GM03348 (cell line): ENCODE measurements at places on chromosomes 4 and X.

DNA sequence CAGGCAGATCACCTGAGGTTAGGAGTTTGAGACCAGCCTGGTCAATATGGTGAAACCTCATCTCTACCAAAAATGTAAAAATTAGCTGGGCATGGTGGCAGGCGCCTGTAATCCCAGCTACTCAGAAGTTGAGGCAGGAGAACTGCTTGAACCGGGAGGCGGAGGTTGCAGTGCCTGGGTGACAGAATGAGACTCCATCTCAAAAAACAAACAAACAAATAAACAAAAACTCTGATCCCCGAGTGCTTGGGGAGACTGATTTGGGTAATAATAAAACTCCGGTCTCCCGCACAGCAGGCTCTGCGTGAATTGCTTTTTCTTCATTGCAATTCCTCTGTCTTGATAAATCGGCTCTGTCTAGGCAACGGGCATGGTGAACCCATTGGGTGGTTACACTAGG lies 73.4 kb downstream of the HPRT1 start:
- no peak for DNase-seq

- no peak for DNase-seq
Measured at GRCh38 chr4:26916195-26916594, 55.6 kb downstream of the STIM2 start.

- DNase-seq, result no peak
Measured at GRCh38 chr4:5232549-5232948, 181.3 kb downstream of the STK32B start.

DNA sequence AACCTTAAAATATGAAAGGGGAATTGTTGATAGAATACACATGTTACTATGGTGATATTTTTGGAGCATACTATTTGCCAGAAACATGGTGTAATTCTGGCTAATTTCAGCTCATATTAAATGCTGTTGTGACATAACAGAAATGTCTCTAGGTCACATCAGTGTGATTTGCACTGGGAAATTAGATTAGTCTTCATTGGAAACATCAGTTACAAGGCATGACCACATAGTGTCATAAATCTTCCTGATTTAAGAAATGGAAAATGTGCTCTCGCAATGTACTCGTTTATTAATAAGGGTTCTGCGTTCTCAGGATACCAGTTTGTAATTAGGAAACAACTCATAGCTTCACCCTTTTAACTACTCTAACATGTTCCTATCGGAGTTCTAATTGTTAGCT lies 72.9 kb upstream of the GYPA start:
- DNase-seq, result no peak

- DNase-seq, result peak; percentile 8
Measured at GRCh38 chr4:142265536-142265935, 580.6 kb downstream of the INPP4B start.

DNA sequence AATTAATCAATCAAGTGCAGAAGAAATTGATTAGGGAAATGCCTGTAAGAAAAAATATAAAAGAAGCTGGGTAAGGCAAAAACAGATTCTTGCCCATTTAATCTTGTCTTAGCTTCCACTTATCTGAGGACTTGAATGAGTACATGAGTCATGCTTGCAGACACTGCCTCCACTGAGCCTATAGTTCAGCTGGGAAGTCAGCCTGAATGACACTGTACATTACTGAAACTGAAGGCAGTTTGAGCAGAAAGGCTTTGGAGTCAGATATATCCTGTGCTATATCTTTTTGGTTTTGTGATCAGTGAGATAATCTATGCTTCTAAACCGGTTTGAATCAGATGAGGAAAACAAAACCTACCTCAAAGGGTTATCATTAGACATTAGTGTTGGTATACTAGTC lies 61.3 kb downstream of the NUDT11 start:
- DNase-seq, result no peak

- no peak for DNase-seq
Measured at GRCh38 chr4:80781431-80781830, 249.1 kb upstream of the BMP3 start.

DNA sequence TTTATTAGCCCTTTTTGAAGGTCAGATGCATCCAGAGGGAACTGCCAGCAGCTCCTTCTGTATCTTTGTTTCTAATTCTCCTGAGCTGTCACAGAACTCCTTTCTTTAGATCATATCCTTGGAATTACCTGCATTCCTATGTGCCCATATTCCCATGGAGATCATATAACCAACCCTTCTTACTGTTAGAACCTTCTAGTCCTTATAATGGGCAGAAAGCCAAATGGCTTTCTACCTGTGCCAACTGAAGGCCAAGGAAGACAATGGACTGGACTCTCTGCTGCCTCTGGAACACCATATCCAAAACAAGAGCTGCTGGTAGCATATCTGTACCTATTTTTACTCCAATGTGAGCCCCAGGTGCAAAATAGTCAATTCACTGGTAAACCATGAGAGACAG lies 60.7 kb downstream of the TBC1D9 start:
- no peak for DNase-seq

DNA sequence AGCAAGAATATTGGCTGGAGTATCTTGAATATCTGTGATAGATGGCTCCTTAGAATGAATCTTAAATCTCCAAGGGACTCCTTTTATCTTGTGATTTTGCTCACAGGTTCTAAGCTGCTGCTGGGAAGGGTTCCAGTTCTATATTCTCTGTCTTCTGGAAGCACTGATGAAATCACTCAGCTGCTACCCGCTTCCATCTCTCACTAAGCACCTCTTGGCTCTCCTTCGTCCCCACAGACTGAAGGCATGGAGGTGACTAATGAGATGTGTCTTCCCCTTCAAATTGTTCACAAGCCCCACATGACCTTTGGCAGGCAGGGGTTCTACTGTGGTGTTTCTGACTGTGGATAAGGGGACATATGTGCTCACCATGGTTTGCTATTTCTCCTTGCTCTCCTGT lies 75.9 kb downstream of the C4orf51 start:
- no peak for DNase-seq

- no peak for DNase-seq
Measured at GRCh38 chr4:751676-752075, 46.0 kb downstream of the PCGF3 start.

DNA sequence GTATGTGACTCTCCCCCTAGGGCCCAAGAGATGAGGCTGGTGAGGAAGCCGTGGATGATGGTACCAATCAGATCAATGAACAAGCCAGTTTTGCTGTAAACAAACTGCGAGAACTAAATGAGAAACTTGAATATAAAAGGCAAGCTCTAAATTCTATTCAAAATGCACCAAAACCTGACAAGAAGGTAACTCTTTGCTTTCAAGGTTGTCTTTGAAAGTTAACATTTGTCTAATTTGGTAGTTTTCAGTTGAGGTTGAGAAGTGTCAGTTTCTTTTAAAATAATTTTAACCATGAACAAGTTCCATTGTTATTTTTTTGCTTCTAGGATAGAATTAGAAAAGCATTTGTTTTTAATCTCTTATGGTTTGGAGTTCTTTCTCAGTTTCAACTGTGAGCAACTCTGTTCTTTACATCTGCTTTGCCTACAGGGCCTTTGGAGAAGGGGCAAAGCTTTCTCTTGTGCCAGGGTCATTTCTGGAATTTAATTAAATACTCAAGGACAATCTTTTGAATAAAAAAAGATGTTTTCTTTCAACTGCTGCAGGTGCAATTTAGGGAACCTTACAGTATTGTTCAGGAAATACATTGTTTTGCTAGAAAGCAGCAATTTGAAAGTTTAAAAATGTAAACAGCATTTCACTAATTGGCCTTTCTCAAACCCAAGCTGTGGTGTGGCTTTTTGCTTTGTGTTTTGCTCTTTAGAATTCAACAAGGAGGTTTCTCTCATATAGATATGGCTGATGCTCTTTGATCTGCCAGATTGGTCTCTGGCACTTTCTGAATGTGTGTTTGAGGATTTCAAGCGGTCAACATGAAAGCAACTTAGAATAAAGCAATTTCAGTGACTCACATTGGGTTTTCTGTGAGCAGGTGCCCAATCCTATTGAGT lies 62.9 kb downstream of the LRP2BP start:
- DNase-seq, result no peak

DNA sequence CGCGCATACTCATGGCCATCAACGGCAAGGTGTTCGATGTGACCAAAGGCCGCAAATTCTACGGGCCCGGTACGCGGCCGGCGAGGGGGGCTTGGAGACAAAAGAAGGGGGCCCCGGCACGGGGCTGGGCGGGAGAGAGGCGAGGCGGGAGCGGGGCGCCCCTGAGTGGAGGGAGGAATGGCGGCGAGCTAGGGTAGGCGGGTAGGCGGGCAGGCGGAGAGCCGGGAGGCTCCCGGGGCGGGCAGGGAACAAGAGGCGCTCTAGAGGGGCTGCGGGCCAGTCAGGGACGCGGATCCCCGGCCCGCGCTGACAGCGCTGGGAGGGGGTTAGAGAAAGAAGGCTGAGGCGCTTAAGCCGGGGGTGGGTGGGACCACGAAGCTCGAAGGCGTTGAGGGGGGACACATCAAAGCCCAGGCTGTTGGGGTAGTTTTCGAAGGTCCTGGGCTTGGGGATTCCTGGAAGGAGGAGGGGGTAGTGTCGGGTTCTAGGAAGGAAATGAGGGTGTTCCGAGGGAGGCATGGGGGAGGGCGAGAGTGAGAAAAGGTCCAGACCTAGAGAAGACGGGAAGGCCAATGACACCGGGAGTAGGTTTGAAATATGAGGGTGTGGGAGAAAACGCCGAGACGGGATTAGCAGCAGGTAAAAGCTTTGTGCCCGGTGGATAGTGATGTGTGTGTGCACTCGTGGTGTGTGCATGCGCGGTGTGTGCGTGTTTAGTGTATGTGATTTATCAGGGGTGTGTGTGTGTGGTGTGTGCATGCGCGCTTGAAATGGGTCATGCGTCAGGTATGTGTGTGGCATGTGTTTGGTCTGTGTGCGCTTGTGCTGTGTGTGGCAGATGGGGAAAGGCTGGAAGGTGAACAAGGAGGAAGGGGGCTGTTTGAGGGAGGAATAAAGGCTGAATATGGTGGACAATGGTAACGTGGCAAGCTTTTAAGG lies 807 bp downstream of the PGRMC1 start:
- DNase-seq, result peak; percentile 39

- DNase-seq, result no peak
Measured at GRCh38 chr4:110613745-110614144, 9.1 kb downstream of the PITX2 start.

GRCh38 chr4:165403637-165404036 lies 24.8 kb downstream of the CPE start:
- no peak for DNase-seq

- DNase-seq, result no peak
Measured at GRCh38 chrX:136215559-136215958, 35.6 kb downstream of the MAP7D3 start.

DNA sequence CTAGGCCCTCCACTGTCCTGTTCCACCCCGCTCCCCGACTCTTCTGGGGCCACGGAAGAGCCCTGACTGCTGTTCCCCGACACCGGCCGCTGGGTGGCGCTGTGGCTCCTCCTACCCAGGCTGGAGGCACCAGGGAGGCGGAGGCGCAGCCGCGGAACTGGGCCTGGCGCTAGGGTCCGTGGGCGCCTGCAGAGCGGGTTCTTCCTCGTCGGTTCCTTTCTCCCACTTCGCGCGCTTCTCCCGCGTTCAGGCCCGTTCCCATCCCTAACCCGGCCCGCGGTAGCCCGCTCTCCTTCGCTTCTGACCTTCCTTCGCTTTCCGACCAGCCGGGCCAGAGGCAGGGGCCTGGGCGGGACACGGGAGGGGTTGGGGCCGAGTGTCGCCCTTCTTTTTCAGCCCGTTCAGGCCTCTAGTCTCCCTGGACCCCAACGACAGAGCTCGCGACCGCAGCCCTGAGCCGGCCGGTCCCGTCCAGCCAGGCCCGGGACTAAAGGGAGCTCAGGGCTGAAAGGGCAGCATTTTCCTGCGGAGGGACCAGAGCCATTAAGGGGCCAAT lies 34.3 kb downstream of the NALF2 start:
- DNase-seq, result peak; percentile 90

- no peak for DNase-seq
Measured at GRCh38 chrX:105975382-105975781, 63.1 kb downstream of the SERPINA7 start.

DNA sequence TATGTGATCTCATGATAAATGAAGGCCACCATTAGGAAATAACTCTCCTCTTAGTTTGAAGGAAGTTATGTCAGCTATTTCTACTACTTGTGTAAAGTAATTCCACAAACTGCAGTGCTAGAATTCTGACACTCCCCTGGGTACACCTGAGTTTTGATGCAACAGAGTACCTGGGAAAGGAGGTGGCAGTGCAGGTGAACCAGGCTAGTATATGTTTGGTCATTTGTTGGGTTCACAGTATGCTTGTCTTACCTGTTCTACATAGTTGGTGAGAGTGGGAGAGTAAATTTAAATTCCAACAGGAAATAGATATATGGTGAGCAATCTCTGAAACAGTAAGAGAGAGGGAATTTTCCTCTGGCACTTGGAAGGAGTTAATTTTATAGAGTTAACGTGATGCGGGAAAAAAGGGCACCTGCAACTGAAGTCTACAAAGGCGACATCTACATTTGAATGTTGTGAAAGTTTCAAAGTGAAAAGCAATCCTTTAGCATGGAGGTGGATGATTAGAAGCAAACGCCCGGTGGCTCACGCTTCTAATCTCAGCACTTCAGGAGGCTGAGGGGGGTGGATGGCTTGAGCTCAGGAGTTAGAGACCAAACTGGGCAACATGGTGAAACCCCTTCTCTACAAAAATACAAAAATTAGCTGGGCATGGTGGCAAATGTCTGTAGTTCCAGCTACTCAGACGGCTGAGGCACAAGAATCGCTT lies 8.3 kb upstream of the SLC10A6 start:
- no peak for DNase-seq

GRCh38 chr4:52788806-52789205 lies 37.6 kb upstream of the ERVMER34-1 start:
- no peak for DNase-seq

DNA sequence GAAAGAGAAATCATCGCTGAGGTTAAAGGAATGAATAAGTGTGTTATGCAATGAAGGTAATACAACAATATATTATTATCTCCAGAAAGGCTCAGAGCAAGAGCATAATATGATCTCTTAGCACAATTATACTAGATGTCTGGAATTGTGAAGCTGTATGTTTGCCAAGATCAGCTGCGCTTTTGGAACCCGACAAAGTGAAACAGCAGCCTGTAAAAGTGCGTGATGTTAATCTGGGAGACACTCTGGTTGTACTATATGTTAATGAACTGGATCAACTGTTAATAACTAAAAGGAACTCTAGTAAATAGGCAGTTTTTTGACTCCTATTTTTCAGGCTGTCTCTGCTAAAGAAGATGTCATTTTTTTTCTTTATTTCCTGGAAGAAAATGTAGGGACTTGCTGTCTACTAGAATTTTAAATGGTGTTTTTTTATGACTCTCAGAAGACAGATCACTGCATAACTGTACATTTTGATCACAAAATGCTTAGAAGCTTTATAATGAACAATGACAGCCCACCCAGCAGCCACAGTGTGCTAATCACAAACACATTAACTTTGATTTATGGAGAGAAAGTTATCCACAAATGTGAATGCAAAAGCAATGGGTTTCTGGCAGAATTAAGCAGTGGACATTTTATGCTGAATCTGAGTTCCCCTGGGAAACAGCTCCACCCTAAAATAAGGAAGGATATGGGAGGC lies 50.2 kb downstream of the UGT2B28 start:
- DNase-seq, result no peak
